ENCODE measurements at places on chromosomes 3 and 15. TPM values are rescaled to one million over a fixed set of nuclear protein-coding genes. Genes with fewer than 3 reads are reported as not detected.

The GOLGA8S gene
- total RNA-seq, result not detected

- no peak for DNase-seq
These were observed 107.2 kb upstream of the RASGRP1 start for GRCh38 chr15:38671675-38672254.

The GALNT15 gene
- 0.09 TPM for total RNA-seq

DNA sequence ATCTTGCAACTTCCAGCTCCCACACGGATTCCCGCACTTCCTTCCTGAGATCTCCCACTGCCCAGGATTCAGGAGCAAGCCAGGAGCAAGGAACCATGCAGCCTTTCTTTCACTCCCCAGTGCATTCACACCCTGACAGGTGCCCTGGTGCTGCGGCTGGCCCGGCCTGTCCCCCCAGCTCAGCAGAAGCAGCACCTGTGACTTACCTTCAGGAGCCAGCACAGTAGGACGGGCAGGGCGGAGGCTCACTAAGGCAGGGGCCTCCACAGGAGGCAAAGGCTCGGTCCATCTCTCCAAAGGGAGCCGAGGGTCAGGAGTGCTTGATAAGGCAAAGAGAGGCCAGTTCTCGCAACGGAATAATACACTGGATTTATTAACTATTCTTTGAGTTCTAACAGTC is 4.8 kb downstream of the ANKRD63 start:
- no peak for DNase-seq

- no peak for DNase-seq
These were observed 59.7 kb downstream of the SENP2 start for GRCh38 chr3:185645596-185646381.

The AGTR1 gene
- 0.10 TPM for total RNA-seq

DNA sequence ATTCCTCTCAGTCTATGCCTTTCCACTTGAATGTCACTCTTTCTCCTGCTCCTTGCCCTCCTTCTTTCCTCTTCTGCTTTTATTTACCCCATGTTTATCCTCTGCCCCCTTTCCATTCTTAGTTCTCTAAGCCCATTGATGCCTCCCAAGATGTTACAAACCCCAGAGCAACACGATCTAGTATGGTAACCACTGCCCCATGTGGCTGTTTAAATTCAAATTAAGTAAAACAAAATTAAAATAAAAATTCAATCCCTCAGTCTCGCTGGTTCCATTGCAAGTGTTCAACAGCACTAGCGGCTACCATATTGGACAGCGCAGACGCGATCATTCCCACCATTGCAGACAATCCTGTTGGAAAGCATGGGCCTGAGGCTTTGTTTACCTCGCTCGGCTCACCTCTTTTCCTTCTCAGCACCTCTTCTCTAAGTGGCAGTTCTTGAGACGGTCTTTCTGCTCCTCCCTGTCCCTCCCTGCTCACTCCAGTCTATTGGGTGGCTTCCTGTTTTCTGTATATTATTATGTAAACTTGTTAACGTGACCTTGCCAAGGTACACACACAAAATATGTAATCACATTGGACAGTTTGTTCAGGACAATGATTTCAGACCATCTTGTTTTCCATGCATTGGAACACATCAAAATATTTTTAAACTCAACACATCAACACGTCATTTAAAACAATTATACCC is 21.8 kb upstream of the CA12 start:
- no peak for DNase-seq

- DNase-seq, result no peak
These were observed 229.8 kb upstream of the PLSCR5 start for GRCh38 chr3:146834917-146835316.

DNA sequence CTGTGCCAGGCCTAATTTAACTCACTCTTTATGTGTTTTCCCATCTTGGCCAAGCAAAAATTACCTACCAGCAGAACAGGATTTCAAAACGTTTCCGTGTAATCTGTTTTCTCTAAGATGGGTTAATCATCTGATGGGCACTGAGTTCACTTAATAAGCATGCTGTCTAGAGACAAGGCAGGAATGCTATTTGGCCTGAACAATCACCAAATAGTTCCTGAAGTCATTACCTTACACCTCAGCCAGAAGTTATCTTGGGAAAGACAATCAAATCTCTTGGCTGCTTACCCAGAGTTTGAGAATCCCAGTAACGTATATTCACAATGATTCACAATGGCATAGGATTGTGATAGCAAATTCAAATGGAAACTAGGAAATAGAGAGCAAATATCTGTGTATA is 779.1 kb downstream of the CADM2 start:
- no peak for DNase-seq

DNA sequence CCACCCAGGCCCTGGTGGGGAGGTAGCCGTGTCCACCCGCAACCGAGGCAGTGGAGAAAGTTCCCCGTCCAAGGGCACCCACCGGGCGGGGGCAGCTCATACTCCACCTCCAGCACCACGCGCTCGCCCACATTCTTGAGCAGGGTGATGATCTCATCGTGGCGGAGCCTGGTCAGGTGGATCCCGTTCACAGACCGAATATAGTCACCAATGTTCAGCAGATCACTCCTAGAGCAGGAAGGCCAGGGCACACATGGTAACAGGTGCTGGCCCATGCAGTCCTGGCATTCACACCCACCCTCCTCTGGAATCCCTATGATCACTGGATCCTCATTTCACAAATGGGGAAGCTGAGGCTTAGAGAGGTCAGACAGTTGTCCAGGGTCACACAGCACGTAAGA is 15.8 kb downstream of the GRIP2 start:
- DNase-seq, result no peak

- DNase-seq, result no peak
These were observed 12.5 kb downstream of the LIPH start for GRCh38 chr3:185539934-185540333.

GRCh38 chr3:170360466-170360865 is 3.0 kb downstream of the SKIL start:
- DNase-seq, result no peak

DNA sequence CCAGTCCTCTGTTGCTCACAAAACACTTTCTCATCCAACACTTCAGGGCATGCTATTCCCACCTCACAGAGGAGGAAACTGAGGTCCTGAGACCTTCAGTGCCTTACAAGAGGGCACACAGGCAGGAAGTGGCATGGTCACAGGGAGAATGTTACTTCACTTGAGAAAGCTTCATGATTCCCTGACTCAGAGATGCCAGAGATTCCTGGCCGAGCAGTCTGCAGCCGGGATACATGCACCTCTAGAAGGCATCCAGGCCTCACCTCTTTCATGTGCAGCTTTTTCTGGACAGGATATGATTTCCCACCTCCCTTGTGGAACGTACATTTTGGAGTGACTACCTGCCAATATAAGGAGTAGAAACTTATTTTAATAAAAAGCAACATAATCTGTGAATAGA is 2.8 kb upstream of the SST start:
- no peak for DNase-seq

DNA sequence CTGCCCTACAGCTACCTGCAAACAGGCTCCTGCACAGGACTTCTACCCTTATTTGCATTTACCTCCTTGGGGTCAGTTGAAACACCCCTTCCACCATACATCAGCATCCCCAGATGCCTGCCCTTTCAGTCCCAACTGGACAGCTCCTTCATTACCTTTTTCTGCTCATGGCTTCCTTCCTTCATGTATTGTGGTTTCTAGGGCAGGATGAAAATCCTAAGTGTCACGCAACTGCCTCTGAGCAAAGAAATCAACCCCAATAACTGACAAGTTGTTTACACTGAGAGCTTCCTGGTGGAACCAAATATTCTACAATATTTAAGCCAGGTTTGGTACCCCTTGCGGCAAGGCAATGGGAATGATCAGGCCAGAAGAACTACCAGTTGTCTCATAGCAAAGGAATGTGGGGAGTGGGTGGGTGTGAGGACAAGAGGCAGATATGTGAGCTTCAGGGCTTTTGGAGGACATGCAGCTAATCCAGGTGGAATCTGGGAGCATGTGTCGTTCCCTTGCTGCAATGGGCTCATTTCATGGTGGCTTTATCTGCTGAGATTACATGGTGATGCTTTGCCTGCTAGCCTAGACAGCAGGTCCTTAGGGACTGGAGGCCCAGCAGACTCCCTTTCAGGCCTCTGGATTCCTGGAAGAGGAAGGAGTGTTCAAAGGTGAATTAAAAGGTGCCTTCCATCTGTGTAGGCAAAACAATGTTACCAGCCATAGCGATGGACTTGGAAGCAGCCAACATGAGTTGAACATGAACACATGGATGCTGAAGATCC is 34.9 kb downstream of the PPCDC start:
- DNase-seq, result no peak

GRCh38 chr15:31228011-31228484 is 98.6 kb upstream of the KLF13 start:
- no peak for DNase-seq

DNA sequence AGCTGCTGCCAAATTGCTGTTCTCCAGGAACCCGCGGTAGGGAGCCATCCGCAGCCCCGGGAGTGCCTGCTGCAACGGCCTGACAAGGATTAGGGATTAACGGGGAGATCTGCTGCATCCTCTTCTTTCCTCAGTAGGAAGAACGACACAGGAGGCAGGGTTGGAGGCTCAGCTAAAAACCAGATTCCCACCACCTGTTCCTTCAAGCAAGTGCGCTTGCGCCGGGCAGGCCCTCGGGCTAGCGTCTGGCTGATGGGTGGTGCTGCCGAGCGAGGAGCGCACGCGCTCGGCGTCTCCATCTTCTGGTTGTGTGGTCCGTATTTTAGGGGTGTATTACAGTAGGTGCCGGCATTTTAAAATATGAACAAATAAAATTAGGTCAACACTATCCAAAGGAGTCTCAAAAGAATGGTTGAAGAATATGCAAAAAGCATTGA is 25.4 kb upstream of the SLC25A26 start:
- peak; percentile 4 for DNase-seq

The NPAP1 gene
- not detected for total RNA-seq

- no peak for DNase-seq
These were observed at the start of gene MEGF11 for GRCh38 chr15:66253418-66254088. Gene MEGF11 (minus strand): TSS chr15:66253750. CDS start chr15:66128403, 125,347 bp downstream.

The GPR62 gene
- total RNA-seq, result not detected

DNA sequence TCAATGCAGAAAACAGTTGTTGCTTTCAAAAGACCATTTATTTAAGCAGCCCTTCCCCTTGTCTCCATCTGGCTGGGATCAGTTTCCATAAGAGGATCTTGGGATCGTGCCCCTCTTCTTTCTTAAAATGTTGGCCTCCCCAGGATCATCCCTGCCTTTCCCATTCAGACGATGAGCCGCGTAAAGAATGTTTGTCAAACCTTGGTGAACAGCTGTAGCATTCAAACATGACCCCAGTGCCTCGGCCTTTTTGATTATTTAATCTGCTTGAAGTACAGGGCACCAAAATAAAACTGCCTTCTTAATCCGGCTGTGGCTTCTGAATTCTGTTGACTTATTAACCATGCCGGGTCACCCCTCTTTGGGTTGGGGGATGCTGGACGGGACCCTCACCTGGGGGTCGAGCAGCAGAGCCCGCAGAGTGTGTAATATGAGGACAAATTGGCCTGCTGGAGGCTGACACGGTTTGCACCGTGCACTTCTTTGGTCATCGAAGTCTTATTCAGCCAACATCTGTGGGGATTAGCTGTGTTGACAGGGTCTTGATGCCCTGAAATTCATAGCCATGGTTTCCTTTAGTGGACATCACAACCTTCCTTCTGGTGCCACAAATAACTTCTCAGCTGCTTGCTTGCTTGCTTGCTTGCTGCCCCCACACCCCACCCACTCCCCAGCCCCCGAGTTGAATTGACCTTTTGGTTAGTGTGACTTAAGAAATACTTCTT is at the start of gene LRTM1:
TSS of gene LRTM1 (minus strand) at position 14 of the 725 bp plus-strand sequence. CDS start 148 bp downstream, outside the sequence.
- DNase-seq, result no peak

DNA sequence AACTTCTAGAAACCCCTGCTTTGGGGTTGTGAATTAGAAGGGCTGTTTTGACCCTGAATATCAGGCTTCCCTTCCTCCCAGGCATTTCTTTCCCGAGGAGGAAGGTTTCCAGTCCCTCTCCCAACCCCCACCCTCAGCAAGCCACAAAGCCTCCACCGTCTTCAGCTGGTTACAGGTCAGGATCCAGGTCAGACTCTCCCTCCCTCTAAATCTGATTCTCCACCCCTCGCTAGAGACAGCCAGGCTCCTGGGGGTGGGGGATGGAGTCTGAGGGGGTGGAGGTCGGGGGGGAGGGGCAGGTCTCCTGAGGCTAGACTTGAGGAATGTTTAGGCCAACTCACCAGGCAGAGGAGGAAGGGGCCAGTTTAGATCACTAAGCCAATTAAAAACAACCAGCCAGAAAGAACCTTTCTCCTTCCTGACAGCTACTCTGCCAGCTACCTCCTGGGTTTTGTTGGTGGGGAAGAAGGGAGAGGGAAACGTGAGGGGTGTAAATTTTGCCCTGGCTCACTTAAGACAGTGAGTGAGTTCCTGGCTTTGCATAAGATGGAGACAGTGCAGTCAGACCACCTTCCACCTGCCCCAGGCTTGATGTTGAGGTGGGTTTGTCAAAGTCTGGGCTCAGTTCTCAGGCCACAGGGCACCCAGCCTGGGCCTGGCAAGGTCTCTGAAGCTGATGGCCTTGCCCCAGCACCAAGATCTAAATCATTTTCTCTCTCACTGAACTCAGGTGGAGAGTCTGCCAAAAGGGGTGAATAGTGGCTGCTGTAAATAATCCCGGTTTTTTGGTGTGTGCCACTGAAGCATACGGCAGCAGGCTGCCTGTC is 19.5 kb downstream of the BMF start:
- DNase-seq, result no peak

DNA sequence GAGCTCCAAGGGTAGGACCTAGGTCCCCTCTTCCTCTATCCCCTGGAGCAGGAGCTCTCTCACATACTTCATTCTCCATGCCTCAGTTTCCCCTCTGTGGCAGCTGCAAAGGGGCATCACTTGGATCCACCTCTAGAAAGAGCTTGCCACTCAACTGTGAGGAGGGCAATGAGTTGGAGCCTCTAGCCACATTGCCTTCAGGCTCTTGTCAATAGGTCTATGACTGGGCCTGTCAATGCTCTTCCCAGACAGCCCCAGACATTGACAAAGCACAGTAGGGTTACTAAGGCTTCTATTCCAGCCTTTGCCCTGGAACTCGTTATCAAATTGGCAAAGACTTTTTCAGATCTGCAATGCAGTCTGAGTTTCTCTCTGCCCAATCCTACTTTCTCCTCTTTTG is 4.4 kb upstream of the VIPR1 start:
- no peak for DNase-seq

The GOLGA6L7 gene
- total RNA-seq, result not detected

DNA sequence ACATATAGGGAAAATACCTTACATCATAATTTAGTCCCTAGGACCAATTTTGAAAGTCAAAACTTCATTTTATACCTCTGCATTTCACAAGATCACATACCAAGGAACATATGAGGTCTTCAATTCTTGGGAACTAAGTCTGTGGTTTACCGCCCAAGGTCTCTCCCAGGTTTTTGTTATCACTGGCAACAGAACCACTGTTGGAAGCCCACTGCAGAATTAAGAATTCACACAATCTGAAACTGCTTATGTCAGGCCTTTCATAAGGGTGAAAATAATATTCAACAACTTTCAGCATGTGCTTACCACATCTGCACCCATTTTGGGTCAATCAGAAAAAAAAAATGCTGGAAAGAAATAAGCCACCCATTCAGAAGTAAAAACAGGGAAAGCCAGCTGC is 107.2 kb upstream of the MME start:
- DNase-seq, result no peak

Measured in NCI-H460 (cell line).